ENCODE measurements at places on chromosomes 1 and 21.

GRCh38 chr1:34162852-34163766, 1.9 kb downstream of the CSMD2 start:
- no peak for DNase-seq

DNA sequence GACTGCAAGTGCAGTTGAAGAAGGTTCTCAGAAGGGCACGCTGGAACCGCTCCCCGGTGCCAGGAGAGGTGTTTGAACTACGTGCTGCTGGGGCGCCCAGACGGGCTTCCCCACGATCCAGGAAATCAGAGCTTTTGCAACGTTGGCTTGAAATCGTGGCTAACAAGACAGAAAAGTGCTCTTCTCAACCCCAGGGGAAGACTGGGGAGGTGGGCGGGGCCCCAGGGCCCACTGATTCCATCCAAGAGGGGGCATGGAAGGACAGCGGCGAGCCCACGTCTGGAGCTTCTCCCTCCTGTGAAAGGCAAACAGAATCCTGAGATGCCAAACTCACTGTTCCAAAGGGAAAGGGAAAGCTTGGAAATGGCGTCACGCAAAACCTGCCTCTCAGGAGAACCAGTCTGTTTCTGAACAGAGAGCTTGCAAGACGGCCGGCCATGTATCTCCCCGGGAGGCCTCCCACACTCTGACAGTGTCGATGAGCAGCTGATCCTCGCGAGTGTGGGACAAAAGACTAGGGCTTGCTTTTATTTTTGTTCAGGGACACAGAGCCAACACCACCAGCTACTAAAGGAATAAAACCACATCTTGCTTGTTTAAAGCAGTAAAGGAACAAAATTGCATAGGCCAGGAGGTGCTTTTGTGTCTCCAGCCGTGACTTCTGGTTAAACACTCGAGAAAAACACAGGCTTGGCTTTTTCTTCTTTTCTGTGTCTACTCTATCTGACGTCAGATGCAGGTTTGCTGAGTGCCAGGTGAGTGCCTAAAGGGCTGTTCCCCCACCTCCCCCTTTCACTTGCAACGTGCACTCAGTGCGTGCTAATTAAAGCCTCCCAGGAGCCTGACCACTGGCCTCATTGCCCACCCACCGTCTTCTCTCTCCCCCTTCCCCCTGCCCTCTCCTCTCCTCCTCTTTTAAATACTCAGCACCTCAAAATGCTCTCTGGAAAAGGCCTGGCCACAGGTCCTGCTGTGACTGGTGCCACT, 41.5 kb downstream of the LRRC3 start:
- DNase-seq = no peak

DNA sequence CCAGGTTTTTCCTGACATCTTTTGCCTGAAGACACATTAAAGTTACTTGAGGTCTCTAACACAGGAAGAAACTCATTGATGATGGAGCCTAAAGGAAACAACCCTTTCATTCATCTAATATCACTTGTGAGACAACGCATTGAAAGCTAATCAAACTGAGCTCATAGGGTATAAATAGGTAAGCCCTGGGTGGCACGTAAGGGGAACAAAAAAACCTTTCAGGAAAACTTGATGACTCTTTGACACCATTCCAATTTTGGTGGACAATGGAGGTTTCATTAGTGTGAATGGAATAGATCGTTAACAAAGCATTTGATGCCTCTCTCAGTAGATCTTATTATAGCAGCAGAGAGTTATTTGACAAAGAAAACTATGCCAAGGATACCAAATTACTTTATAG, 80.7 kb upstream of the DUSP10 start:
- DNase-seq = no peak

DNA sequence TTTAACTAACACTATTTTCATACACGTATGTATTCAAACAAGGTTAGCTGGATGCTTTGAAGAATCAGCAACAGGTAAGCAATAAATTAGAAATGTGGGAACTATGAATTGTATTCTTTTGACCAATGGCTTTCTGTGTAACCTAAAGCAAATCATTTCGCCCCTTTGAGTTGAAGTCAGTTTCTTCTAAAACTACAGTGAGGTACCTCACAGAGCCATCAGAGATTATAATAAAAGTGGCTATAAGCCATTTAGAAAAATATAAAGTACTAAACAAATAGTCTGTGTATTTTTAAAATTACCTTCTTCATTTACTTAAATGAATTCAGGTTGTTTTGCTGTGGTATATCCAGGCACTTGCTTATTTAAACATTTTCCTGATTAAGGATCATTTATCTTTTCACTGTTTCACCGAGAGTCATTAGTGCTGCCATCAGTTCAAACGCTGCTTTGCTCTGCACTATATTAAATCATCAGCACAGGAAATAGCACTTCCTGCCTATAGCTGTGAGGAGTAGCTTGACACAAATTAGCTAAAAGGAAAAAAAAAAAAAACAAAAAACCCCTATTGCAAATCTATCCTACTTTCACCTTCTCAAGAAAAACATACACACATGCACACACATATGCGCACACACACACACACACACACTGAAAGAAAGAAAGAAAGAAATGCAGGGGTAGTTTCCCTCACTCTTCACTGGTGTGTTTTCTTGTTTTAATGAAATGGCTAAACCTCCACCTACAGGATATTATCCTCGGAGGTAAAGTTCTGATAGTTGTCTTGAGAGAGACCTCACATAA, 39.8 kb upstream of the C1orf105 start:
- no peak for DNase-seq

DNA sequence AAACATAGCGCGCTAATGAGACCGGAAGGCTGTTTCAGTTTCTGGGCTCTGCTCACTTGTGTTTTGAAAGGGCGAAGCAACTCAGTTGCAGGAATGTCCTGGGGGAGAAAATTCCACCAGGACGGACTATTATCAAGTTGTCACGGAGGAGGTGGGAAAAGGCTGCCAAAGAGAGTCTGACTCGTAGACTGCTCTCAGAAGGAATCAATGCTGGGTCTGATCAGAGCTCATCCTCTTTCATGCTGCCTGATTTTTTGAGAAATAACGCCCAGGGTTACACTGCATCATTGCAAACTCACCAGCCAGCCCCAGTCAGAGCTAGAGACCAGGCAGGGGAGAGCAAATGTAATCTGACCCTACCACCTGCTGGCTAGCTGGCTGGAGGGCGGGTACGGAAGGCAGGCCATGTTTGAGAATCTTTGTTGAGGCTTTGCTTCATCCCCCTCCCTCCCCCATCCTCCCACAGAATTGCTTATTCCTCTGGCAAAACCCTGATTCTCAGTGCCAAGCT, 36.4 kb upstream of the BCL9 start:
- DNase-seq = no peak

DNA sequence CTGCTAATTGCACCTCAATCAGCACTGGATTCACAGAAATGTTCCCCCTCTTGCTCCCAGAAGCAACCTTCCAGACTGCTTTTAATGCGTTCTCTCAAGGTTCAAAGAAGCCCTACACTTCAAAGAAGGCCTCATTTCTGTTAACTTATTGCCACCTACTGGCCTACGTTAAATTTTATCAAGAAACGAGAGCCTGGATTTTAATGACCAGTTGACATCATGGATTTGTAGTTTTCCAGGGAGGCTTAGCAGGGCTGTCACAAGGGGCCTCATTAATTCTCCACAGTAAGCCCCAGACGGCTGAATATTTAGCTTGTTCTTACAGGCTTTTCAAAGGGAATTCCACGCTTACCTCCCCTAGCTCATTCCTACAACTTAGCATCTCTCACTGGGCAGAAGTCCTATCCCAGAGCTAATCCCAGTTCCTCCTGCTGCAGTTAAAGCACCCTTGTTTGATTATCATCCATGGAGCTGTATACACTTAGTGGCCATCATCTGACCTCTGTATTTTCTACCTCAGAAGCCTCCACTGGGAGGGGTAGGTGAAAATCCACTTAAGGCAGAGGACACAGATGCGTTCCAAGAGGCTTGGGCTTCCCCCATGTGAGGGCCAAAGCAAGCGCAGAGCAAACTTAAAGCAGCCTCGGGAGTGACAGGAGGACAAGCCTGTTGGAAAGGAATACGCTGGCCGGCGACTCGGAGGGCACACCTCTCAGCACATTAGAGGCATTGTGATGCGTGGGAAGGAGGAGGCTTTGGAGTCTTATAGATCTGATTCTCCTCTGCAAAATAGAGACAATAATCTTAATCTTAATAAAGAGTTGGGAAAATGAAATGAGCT, 32.2 kb upstream of the CYP4X1 start:
- no peak for DNase-seq

DNA sequence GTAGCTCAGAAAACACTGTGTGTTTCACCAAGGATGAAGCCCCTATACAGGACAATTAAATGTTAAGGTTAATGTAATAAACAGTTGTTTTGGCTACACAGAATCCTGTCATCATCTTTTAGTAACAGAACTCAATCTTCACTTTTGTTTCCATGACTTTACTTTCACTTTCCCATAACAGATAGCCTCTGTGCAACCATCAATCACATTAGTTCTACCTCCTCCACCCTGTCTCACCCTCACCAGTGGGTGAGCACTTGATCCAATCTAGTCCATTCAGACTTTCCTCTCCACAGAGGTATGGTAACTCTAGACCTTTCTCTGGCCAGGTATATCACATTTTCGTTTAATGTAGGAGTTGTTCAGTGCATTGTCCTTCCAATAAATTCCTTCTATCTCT, 1018.5 kb downstream of the ADGRL2 start:
- DNase-seq = no peak

- no peak for DNase-seq
These were observed 8.8 kb upstream of the FAM20B start for GRCh38 chr1:179016706-179017382.

DNA sequence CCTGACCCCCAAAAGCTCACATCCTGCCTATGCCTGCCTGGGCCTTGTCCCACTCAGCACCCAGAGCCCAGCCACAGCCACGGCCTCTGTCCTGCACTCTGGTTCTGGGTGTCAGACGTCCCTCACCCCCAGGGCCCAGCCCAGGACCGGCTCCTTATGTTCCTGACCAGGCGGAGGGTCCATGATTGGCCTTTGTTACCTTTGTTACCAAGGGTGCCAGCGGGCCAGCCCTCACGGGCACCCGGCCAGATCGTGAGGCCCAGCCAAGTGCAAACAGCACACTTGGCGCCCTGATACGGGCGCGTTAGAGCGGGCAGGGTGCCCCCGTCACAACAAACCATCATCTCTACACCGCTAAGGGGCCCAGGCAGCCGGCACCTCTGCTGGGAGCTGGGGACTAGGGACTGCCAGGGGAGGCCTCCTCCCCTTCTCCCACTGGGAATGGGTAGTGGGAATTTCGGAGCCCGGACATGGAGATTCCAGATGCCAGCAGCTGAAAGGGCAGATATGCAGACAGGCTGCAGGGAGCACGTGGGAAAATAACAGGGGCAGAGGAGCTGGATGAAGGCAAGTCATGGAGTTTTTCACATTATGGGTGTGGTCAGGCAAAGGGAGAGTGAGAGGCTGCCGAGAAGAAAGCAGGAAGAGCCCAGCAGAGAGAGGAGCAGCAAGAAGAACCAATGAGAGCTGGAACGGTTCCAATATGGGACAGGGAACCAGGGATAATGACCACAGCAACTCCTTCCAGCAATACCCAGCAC, 22.1 kb downstream of the HSPG2 start:
- no peak for DNase-seq

GRCh38 chr1:107914119-107914765, 50.7 kb downstream of the VAV3 start:
- DNase-seq = no peak

DNA sequence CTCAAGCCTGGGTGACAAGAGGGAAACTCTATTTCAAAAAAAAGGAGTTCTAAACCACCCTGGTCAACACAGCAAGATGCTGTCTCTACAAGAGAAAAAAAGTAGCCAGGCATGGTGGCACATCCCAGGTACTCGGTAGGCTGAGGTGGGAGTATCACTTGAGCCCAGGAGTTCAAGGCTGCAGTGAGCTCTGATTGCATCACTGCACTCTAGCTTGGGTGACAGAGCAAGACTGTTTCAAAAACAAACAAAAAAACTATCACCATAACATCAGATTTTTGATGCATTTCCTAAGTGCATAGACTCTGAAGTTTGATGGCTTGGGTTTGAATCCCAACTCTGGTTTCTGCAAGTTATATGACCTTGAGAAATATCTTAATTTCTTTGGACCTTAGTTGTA, 9.6 kb downstream of the ELOA start:
- no peak for DNase-seq

GRCh38 chr1:37152491-37152890, 118.2 kb upstream of the GRIK3 start:
- DNase-seq = no peak

- no peak for DNase-seq
These were observed 19.7 kb upstream of the TIAM1 start for GRCh38 chr21:31363720-31364119.

- no peak for DNase-seq
These were observed at the start of gene IFI16 for GRCh38 chr1:159009704-159010361. Gene IFI16, plus strand, starts transcription at chr1:159009907. Its CDS starts 4,774 bp downstream, at chr1:159014681.

DNA sequence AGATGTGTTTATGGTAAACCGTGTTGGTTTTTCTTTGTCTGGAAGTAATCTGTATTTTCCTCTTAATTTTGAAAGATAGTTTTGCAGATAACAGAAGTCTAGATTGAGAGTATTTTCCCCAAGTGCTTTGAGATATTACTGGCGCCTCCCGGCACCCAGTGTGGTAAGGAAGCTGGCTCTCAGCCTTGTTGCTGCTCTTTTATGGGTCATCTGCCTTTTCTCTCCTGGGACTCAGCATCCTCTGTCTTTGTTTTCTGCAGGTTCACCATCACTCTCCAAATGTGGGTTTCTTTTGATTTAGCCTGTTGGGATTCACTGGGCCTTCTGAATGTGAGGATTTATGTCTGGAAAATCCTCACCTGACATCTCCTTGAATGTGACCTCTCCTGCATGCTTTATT, 37.4 kb downstream of the POFUT2 start:
- no peak for DNase-seq

GRCh38 chr1:233102341-233102740, 151.9 kb downstream of the NTPCR start:
- DNase-seq = no peak

DNA sequence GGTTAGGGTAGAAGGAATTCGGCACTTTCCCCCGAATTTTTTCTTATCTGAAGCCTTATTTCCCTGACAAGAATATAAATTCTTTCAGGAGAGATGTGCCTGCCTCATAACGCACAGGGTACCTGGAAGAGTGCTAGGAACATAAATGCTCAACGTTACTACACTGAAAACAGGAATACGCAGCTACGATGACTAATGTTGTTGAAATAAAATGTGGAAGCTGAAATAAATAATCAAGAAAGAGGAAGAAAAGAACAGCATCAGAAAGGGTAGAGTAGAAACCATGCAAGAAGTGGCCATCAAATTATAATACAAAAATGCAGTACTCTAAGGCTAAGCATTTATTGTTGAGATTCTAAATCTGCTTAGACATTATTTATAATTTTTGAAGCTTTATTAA, 33.9 kb downstream of the SLC66A1 start:
- no peak for DNase-seq

- DNase-seq = no peak
These were observed 54.5 kb downstream of the COL6A1 start for GRCh38 chr21:46035809-46036695.

- no peak for DNase-seq
These were observed 12.2 kb upstream of the DHRS3 start for GRCh38 chr1:12629985-12630760.

GRCh38 chr1:64199154-64199553, 4.3 kb upstream of the UBE2U start:
- DNase-seq = no peak

GRCh38 chr1:153929426-153929825, 6.7 kb upstream of the GATAD2B start:
- DNase-seq = no peak

- no peak for DNase-seq
These were observed 33.8 kb upstream of the NFASC start for GRCh38 chr1:204836856-204837255.

- no peak for DNase-seq
These were observed 23.2 kb upstream of the SLC30A1 start for GRCh38 chr1:211601982-211602670.
